GM04503 (cell line): ENCODE measurements at places on chromosomes 6 and 20.

DNA sequence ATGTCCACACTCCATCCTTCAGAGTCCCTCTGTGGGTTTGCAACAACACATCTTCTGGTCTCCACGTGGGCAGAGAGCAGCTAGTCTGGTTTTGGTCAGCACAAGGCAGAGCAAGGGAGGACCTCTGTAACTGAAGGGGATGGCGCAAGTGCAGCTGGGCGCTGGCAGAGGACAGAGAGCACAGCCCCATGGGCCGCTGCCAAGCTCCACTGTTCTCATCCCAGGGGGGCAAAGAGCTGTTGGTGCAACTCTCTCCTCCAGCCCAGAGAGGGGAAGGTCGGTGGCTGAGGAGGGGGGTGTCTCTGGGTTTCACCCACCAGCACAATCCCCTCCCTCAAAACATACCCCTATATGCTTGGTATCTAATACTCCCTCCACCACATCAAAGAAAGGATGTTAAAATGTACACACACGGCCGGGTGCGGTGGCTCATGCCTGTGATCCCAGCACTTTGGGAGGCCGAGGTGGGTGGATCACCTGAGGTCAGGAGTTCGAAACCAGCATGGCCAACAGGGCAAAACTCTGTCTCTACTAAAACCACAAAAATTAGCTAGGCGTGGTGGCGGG lies 9.1 kb downstream of the ATP9A start:
- DNase-seq = no peak

GRCh38 chr20:32167552-32167951 lies 40.0 kb downstream of the PLAGL2 start:
- DNase-seq = no peak

DNA sequence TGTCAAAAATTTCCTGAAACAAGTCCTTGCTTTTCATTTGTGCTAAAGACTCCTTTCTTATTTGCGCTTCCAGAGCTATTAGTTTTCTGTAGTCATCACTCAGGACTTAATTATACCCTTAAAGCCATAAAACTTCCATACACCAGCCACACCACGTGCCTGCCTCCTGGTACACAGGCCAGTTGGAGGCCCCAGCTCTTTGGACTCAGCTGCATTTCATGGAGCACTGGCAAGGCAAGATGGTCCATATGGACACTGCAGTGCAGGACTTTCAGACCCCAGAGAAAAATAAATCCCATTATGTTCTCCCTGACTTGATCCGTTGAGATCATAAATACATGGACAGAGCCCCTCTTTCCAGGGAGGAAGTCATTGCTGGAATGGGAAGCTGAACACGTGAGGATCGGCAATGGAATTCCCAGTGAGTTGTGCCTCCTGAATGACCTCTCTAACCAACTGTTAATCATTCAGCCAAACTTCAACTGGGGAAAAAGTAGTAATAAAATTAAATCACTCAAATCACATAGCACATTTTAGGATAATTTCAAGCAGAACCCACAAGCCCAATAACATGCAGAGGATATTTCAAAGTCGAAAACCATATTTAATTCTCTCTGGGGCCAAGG lies 173.1 kb downstream of the HACE1 start:
- DNase-seq = no peak

- DNase-seq = peak; percentile 76
These were observed 105.8 kb downstream of the JARID2 start for GRCh38 chr6:15351631-15352030.

- no peak for DNase-seq
These were observed 6.5 kb upstream of the BNIP5 start for GRCh38 chr6:36343109-36343680.

DNA sequence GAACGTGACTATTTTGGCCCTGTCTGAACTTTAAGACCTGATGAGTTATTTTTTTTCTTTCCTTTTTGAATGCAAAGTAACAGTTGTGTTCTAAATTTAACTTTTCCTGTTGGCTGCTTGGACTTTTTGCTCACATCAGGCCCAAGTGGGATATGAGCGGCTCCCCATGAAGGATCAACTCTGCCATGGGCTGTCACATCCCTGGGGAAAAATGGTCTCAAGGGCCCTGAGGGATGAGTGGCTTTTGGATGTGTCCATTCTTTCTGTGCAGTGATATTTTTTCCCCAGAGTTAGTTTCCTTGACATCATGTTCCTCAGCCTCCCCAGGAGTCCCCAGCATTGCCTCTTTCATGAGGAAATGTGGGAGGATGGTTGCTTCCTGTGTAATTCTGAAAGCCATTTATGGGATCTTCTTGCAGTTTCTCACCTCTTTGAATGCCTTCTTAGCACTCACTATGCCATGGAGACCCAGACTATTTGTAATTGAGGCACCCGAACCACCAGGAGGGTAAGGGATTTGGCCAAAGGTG lies 92.5 kb downstream of the SLC24A3 start:
- DNase-seq = no peak

- peak; percentile 3 for DNase-seq
These were observed 50.4 kb upstream of the CTNNBL1 start for GRCh38 chr20:37643400-37643799.

DNA sequence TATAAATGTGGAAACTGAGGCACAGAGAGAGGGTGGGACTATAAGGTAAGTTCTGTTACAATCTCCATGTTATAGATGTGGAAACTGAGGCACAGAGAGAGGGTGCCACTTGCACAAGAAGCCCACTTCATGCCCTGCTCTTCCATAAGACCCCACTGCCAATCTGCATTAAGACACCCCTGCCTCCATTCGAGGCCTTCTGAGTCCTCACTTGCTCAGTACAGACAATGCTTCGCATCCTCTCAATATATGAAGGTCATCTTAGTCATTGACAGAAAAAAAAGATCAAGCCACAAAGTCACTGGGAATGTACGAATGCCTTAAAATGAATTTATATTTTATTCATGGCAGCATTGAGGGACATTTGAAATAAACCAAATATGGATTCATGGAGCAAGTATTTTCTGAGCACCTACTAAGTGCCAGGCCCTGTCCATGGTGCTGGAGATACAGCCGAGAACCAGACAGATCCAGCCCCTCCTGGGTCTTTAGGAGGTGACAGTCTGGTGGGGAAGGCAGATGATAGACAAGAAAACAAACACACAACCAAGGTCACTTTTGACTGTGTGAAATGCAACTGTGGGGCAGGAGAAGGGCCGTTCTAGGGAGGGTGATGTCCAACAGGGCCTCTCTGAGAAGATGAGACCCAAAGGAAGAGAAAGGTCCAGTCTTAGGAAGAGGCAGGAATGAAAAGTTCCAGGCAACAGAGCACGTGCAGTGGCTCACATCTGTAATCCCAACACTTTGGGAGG lies 92.5 kb upstream of the PTPN1 start:
- DNase-seq = no peak
